Activated T-helper 1 cell treated with anti-CD3 and anti-CD28 coated beads, Interleukin-2, amount 50 U/mL, for 16 hours (primary cell): ENCODE measurements at places on chromosomes 6 and 20.

GRCh38 chr6:41687501-41688175, 47.8 kb downstream of the TFEB start:
- DNase-seq: no peak

GRCh38 chr6:163181666-163182180, 232.8 kb upstream of the QKI start:
- DNase-seq: no peak

DNA sequence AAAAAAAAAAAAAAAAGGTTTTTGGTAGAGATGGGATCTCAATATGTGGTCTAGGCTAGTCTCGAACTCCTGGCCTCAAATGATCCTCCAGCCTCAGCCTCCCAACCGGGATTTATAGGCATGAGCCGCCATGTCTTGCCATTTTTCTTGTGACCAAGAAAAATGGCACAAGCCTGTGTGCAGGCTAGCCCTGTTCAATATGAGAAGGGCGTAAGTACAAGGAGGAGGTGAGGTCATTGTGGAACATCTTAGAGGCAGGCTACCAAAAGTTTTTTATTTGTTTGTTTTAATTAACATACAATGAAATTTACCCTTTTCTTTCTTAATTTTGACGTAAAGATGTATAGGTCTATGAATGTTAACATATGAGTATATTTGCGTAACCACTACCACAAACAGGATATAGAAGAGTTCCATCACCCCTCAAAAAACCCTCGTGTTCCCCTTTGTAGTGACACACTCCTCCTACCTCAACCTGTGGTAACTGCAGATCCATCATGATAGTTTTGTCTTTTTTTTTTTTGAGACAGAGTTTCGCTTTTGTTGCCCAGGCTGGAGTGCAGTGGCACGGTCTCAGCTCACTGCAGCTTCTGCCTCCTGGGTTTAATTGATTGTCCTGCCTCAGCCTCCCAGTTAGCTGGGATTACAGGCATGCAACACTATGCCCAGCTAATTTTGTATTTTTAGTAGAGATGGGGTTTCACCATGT, 28.3 kb upstream of the KIF3B start:
- DNase-seq: no peak

DNA sequence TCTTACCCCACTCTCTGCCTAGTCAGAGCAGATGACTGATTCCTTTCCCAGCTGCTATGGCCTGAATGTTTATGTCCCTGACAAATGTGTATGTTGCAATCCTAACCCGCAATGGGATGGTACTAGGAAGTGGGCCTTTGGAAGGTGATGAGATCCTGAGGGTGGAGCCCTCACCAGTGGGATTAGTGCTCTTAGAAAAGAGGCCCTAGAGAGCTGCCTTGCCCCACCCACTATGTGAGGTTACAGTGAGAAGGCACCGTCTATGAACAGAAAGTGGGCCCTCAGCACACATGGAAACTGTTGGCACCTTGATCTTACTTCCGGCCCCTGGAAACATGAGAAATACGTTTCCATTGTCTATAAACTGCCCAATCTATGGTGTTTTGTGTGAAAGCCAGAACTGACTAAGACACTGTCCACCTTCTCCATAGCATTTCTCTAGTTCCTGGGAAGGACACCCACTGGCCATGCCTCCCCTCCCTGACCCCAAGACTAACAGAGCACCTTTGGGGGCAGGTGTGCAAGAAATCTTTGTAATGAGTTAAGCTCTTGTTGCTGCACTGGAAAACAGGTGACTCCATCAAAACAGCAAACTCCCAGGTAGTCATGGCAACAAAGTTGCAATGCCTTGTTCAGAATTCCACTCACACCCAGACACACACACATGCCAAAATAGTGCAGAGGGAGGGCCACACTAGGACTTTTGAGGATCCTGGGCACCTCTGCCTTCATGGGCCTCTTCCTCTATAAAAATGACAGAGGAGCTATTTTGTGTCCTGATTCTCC, 16.2 kb downstream of the GABRR2 start:
- DNase-seq: no peak

- DNase-seq: no peak
These were observed 16.3 kb downstream of the LRRC1 start for GRCh38 chr6:53811082-53811481.

- DNase-seq: no peak
These were observed 408 bp downstream of the PTCHD4 start for GRCh38 chr6:48110436-48111142.

DNA sequence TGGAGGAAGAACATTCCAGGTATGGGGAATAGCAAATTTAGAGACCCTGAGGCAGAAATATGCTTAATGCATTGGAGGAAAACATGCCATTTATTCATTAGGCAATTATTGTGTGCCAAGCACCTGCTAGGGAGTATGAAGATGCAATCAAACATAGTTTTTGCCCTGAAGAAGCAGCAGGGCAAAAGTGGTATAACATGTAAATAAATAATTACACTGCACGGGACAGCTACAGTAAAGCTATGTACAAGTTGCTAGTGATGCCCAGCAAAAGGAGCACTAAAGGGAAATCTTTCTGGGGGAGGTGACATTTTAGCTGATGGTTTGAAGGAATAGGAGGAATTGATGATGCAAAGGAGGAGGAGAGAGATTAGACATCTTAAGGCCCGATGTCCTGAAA, 624 bp upstream of the TJAP1 start:
- DNase-seq: no peak

DNA sequence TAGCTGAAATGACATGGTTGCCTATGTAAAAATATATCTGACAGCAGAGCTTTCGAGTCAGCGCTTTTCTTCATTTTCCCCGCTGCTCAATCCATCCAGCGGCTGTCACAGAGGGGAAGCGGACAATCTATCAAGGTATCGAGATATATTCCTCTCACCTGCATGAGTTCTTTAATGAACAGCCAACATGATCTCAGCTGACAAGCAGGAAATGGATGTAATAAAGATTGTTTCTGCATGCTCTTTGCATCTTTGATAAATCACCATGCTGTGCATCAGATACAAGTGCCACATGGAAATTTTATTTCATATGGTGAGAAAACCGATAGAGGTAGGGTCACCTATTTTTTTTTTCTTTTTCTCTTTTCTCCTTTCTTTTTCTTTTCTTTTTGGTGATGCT, 602.3 kb upstream of the MMS22L start:
- DNase-seq: no peak

GRCh38 chr6:106011476-106011875, 74.7 kb upstream of the PRDM1 start:
- DNase-seq: no peak

- no peak for DNase-seq
These were observed 81.5 kb upstream of the ISM1 start for GRCh38 chr20:13139459-13140150.

GRCh38 chr6:46990031-46990644, 52.0 kb downstream of the ADGRF1 start:
- DNase-seq: no peak

DNA sequence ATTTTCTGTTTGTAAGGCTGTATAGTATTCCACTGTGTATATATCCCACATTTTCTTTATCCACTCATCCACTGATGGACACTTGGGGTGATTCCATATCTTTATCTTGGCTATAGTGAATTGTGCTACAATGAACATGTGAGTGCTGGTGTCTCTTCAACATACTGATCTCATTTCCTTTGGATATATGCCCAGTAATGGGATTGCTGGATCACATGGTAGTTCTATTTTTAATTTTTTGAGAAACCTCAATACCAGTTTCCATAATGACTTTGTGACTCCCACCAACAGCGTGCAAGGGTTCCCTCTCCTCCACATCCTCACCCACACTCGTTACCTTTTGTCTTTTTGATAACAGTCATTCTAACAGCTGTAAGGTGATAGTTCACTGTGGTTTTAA, 166.0 kb downstream of the ARHGAP18 start:
- no peak for DNase-seq

DNA sequence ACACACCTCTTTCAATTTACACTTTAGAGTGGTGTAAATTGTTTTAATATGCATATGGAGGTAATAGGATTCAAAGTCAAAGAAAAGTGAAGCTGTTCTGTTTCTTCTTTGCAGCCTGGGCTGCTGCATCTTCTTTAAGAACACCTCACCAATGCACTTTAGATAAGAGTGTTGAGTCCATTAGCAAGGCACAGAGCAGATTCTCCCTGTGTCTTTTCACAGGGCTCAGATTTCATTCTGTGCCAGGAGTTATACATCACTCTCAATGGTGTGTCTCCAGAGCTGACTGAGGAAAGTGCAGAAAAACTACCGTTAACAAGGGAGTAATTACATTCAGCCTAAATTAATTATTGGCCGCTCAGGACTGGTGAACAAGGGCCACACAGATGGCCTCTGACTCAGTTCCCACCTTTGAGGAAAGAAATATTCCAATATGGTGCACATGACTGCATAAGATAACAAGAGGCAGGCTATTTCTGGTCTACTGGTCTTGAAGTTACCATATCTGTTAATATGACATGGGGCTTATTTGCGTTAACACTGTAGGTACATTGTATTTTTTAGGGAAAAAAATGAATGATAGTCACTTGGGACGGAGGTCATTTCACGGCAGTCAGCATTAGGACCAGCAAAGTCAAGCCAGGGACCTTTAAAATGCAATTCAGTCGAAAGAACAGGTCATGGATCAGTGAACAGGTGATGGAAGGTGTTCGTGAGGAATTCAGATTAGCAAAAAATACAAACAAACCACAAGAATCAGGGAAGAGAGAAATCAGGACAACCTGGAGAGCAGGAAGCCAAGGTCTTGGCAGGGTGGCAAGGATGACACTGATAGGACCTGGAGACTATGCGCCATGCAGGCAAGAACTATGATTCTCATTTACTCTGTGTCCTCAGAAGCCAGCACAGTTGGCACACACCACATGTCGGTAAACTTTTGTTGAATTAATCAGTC, 203.7 kb downstream of the TBX18 start:
- no peak for DNase-seq

GRCh38 chr6:90490030-90490716, 96.7 kb downstream of the MAP3K7 start:
- no peak for DNase-seq

GRCh38 chr6:24584382-24584720, 61.6 kb downstream of the KIAA0319 start:
- DNase-seq: no peak

GRCh38 chr6:111837641-111838500, 35.4 kb downstream of the FYN start:
- no peak for DNase-seq

DNA sequence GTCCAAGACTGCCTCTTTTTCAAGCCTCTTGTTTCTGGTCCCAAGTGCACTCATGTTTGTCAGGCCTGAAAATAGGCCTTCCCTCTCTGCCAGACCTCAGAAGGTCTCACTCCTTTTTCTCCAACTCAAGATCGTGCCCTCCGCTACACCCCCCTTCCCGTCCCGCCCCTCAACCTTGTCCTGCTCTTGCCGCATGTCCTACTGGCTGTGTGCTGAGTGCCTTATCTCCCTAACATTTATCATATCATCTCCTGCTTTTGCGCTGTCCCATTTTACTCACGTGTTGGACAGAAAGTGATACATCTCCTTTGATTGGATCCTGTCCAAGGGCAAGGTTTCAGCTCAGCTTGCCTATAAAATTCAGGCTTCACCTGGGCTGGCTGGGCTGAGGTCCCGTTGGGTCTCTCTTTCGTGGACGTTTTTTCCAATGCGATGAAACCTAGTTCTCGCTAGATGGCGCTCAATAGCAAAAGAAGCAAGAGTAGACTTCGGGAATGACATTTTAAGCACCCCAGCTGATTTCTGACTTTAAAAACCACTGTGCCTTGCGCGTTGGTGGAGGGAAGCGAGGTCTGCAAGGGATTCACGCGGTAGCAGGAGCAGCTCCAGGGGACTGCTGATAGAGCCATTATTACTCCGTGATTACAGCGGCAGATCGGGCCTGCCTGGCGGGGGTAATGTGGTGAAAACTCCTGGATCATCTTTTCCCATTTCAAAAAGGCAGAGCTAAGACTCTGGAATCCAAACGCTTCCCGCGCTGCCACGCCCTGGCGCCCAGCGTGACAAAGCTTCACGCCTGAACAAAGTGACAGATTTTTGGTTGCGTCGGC, 137.6 kb downstream of the IMPG1 start:
- DNase-seq: no peak

GRCh38 chr20:896501-897025, 19.6 kb downstream of the ANGPT4 start:
- DNase-seq: no peak

- no peak for DNase-seq
These were observed 46.0 kb downstream of the RFX6 start for GRCh38 chr6:116922853-116923548.

DNA sequence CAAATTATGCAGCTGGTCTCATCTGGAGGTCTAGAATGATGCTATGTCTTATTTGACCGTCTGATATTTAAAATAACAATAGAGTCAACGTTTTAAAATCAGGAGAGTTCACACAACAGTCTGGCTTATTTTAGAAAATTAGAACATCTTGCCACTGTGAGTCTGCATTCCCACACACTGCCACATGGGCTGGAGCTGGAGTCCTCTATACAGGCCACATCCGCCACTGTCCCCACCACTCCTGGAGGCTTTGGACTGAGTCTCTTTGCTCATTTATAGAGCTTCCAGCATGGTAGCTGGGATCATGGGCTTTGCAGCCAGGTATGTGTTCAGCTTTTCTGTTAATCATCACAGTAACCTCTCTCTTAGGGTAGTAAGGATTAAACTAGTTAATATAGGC, 68.8 kb upstream of the ZNFX1 start:
- DNase-seq: no peak

- no peak for DNase-seq
These were observed 2.0 kb downstream of the ZNF335 start for GRCh38 chr20:45969712-45970634.

DNA sequence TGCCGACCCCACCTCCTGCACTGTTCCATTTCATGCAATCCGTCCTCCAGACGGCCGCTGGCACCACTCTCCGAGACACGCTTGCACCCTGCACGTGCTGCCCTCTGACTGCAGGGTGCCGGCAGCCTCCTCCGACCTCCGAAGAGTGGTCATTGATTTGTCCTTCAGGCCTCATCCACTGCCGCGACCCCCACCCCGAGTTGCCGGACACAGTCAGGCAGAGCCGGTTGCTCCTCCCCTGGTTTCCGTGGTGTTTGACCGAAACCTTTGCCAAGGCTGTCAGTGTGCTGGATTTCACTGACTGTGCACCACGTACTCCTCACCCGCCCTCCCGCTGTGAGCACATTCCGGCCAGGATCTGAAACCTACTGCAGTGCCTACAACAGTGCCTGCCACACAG, 156.4 kb upstream of the PDE10A start:
- DNase-seq: no peak

DNA sequence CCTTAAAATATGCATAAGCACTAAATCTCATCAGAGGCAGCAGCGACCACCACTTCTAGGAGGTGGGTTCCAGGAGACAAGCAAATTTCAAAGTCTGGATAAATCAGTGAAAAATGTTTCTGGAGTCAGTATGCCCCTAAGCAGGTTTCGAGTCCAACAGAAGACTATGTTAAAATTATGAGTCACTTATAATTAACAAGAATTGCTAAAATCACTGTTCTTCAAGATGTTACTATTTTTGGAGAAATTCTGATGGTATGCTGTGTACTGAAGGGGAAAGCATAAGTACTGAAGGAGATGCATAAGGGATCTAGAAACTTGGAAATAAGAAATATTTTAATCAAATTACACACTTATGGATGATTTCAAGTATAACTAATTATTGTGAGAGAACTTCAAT, 58.0 kb downstream of the DTNBP1 start:
- no peak for DNase-seq
